T1000 (cell line): ENCODE measurements at places on chromosomes 1 and 21.

GRCh38 chr1:228071839-228072657 is 10.5 kb upstream of the ARF1 start:
- no peak for DNase-seq

DNA sequence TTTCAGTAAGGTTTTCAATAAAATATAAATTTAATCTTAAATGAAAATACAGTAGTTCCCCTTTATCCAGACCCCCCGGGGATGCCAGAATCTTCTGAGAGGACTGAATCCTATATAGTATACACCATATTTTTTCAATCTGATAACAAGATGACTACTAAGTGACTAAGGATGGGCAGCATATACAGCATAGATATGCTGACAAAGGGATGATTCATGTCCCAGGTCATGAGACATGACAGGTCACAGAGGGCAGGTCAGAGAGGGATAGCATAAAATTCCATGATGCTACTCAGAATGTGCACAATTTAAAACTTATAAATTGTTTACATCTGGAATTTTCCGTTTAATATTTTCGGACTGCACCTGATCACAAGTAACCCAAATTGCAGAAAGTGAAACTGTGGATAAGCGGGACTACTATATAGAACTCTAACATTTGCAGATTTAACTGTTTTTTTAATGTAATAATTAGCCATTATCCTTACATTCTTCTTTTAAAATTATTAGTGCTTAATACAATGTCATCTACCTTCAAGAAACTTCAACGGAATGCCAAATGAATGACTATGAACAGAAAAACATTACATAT is 48.8 kb downstream of the LRRC40 start:
- DNase-seq: peak; percentile 23

DNA sequence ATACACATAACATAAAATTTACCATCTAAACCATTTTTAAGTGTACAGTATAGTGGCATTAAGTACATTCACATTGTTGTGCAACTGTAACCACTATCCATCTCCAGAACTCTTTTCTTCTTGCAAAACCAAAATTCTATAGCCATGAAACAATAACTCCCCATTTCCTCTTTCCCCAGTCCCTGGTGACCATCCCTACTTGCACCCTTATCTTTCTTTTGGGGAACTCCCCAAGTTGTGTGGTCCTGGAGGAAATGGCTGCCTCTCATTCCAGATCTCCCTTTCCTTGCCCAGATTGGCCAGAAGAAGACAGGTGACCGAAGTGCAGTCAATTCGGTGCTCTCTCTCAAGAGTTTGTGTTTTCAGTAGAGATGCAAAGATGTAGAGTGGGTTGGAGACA is 389.6 kb upstream of the C1orf87 start:
- DNase-seq: no peak

DNA sequence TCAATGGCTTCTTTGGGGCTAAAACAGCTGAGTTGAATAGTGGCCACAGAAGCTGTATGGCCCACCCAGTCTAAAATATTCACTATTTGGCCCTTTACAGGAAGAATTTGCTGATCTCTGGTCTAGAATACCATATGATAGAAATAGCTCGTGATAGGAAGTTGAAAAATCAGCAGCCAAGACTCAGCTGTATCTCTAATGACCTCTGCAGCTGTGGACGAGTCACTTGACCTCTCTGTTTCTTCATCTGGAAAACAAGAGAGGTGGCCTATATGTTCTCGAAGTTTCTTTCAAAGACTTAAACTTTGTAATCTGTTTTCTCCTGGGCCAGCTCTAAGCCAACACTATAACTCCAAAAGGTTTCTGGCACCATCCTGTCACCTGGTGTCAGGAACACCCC is 129.2 kb downstream of the ZBTB18 start:
- no peak for DNase-seq

GRCh38 chr1:85484264-85484663 is 19.3 kb upstream of the DDAH1 start:
- DNase-seq: no peak

- no peak for DNase-seq
Measured at GRCh38 chr21:43328185-43328957, 98.6 kb downstream of the SIK1 start.

DNA sequence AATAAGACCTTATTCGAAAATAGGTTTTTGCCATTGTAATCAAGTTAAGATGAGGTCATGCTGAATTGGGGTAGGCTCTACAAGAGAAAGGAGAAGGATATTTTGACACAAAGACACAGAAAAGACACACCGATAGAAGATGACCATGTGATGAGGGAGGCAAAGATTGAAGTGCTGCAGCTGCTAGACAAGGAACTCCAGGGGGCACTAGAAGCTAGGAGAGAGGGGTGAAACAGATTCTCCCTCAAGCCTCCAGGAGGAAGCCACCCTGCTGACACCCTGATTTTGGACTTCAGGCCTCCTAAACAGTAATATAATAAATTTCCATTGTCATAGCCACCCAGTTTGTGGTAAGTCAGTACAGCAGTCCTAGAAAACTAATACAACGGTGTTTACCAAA is 506.8 kb upstream of the CAMK1G start:
- no peak for DNase-seq

DNA sequence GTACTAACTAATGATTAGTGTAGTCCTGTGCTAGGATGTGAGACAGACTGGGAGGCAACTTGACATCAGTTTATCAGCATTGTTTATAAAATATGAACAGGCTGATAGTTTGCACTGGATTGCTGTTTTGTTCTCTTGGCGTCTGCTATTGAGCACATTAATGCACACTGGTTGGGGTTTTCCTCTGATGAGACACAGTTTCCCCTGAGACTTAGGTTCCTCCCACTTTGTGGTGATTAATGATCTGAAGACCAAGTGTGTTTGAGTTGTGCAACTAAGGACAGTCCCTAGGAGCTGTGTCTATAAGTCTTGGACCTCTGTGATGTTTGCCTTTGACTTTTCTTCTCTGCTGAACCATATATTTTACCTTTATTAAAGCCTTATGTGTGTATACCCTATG is 1015.4 kb downstream of the AMY1C start:
- DNase-seq: no peak

DNA sequence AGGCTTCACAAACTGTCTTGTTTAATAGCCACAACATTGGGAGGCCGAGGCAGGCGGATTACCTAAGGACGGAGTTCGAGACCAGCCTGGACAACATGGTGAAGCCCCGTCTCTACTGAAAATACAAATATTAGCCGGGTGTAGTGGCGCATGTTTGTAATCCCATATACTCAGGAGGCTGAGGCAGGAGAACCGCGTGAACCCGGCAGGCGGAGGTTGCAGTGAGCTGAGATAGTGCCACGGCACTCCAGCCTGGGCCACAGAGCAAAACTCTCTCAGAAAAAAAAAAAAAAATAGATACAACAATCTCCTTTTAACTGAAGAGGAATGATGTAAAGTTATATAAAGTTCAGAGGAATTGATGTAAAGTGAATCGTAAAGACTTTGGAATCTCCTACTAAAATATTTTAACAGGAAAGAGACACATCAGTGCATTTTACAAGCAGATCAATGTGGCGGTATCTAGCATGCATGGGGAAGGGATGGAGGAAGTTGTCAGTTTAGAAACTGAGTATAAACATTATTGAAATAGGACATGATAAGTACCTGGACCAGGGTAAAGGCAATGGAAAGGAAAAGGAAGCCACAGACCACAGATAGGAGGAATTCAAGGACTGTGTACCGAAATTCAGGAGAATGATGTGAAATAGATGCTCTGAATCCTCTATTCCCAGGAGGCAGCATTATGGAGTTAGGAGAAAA is 41.5 kb downstream of the PTPRC start:
- DNase-seq: no peak

DNA sequence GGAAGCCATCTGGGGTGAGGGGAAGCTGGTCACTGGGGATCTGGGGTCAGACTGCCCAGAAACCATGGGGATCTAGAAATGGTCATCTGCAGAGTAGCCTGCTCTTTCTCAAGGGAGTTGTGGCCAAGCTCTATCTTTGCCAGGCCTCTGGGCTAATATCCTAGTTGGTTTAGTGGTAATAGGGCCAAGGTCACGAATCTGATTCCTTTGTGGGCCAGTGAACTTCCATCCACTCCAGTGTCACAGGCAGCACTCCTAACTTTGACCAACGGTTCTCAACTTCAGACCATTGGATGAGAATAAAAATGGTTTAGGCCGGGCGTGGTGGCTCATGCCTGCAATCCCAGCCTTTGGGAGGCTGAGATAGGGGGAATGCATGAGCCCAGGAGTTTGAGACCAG is 28.1 kb upstream of the PPP2R5A start:
- no peak for DNase-seq

- DNase-seq: no peak
Measured at GRCh38 chr1:101474039-101474665, 237.3 kb downstream of the S1PR1 start.

DNA sequence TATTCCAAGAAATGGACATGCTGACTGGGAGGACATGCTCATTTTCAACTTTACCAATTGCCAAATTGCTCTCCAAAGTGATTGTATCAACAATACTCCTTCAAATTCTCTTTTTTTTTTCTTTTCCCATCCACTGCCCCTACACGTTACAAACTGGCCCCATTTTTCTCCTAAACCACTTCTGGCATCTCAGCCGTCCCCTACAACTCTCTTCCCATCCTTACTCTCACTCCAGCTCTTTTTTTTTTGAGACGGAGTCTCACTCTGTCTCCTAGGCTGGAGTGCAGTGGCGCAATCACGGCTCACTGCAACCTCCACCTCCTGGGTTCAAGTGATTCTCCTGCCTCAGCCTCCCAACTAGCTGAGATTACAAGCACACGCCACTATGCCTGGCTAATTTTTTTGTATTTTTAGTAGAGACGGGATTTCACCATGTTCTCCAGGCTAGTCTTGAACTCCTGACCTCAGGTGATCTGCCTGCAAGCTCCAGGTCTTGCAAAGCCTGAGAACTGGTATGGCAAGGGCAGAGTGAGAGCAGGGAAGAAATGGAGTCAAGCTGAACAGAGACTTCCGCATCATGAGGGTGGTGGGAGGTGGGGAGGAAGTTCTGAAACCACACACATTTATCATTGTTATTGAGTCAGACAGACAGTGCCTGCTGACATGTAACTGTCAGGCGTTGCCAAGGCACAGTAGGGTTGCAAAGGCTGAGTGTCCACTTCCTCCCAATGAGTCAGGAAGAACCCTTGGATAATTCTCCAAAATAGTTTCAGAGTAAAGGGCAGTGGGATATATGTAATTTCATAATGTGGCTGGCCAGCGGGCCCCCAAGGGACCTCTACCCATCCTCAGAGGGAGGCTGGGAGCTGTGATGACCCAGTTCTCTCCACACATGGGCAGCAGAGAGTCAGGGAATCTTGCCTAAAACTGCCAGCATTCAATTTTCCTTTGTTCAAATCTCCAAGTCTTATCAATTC is 17.4 kb downstream of the CELA3A start:
- DNase-seq: peak; percentile 76

- DNase-seq: no peak
Measured at GRCh38 chr21:33668180-33668579, 25.9 kb downstream of the ITSN1 start.

DNA sequence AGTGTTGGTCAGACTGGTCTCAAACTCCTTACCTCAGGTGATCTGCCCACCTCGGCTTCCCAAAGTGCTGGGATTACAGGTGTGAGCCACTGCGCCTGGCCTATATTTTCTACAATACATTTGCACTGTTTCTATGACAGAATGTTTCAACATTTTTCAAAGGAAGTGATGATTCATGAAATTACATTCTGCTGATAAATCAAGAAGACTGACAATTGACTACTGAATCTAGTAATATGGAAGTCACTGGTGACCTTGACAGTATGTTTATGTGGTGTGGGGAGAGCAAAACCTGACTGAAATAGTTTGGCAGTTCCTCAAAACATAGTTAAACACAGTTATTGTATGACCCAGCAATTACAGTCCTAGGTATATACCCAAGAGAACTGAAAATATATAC is 18.1 kb downstream of the LRIF1 start:
- DNase-seq: no peak

DNA sequence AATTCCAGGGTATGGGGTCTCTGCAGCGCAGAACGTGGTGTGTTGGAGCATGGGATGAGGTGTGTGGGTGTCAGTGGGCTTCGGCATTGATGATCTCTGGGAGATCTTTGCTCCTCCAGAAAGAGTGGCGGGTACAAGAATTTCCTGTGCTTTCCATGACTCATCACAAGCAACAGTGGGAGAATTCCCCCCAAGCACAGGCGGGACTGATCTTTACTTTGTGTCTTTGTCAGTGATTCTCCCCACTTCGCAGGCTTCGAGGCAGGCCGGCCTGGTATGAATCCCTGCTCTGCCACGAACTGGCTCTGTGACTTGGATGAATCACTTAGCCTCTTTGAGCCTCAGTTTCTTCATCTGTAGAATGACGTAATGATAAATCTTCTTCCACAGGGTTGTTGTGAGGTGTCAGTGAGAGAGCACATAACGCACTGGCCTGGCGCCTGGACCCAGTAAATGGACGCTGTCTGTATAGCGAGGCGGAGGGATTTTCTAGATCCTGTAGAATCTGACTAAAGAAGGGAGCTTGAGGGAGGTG is 2.0 kb downstream of the OPRD1 start:
- no peak for DNase-seq

- no peak for DNase-seq
Measured at GRCh38 chr1:66933887-66934700, 9.3 kb downstream of the MIER1 start.

DNA sequence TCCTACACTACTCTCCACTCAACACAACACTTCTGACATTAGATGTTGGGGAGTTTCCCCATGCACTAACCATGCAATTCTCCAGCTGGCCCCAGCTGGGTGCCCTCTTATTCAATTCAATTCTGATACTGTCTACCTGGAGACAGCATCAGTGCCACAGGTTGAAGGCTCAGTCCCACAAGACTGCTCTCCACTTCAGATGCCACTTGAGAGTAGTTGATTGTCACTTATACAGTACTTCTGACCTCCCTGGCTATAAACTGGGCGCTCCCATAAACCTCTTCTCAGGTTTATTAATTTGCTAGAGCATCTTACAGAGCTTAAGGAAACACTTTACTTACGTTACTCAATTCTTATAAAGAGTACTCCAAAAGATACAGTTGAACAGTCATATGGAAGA is 442.3 kb downstream of the LRRIQ3 start:
- DNase-seq: no peak

- DNase-seq: no peak
Measured at GRCh38 chr1:20223551-20224419, 37.5 kb upstream of the PLA2G2C start.

GRCh38 chr1:88088481-88088880 is 595.6 kb upstream of the PKN2 start:
- DNase-seq: no peak

DNA sequence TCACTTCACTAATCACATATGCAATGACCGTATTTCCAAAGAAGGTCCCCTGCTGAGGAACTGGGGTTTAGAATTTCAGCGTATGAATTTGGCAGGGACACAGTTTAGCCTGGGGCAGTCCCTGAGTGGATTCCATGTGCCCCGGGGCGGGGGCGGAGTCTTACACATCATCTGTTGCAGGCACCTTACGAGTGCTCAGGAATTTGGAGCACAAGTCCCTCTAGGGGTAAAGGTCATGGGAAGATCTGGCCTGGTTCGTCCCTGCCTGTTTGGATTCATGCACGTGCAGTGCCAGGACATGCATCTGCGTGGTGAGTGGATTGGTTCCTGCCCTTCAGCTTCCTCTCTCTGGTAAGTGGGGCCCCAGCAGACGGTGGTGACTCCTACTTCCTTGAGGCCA is 208.3 kb upstream of the C1orf174 start:
- no peak for DNase-seq
